ENCODE measurements at places on chromosomes 13 and 19.

DNA sequence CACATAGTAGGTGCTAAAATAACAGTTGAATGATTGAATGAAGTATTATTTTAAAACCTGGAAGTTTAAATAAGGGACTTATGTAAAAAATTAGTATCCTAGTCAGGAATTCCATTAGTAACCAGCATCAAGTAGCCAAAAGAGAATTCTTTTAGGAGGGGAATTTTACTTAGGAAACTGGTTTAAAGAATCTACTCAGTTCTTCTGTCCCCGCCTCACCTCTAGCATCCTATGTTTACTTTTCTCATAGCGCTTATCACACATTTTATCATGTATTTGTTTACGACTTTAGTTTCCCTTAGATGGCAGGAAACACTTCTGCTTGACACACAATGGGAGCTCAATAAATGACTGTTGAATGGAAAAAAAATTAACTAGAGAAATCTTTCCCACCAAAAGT is 229.0 kb downstream of the KLF5 start:
- H3K4me3 ChIP-seq, result no peak overlapping the region
- no peak for DNase-seq
- H3K27ac ChIP-seq, result no peak overlapping the region
- H3K36me3 ChIP-seq, result no peaks in the 10 kb centered on the region
- no peaks in the 10 kb centered on the region for H3K4me1 ChIP-seq

- no peak for DNase-seq
- H3K4me1 ChIP-seq, result peaks cover 11% of the 10 kb centered on the region
- peak overlapping the region; percentile 30 for H3K4me3 ChIP-seq
- no peaks in the 10 kb centered on the region for H3K36me3 ChIP-seq
These were observed 788 bp upstream of the DLEU7 start for GRCh38 chr13:50844084-50844875.

DNA sequence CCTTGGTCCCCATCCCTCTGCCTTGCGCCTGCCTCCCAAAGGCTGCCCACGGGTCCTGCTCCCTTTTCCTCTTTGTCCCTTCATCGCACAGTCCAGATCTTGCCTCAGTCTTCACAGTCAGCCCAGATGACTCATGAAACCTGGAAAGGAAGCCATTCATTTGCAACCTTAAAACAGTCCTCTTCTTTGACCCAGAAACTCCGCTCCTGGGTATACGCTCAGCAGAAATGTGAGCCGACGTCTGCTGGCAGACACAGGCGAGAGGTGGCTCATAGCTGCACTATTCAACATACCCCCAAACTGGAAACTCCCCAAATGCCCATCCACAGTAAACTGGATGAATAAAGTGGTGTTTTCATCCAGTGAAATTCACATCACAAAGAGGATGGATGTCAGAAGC is 13.6 kb upstream of the PEPD start:
- H3K27me3 ChIP-seq, result peaks cover 36% of the 10 kb centered on the region
- no peak overlapping the region for H3K27ac ChIP-seq
- no peaks in the 10 kb centered on the region for H3K36me3 ChIP-seq
- no peak for DNase-seq

- DNase-seq, result no peak
- H3K4me3 ChIP-seq, result no peak overlapping the region
- peaks cover 21% of the 10 kb centered on the region for H3K27me3 ChIP-seq
- H3K36me3 ChIP-seq, result no peaks in the 10 kb centered on the region
These were observed 47.9 kb upstream of the ZNRF4 start for GRCh38 chr19:5407356-5407755.

GRCh38 chr19:40241809-40242384 is 15.4 kb upstream of the CCNP start:
- H3K4me3 ChIP-seq, result no peak overlapping the region
- peaks cover 71% of the 10 kb centered on the region for H3K36me3 ChIP-seq
- H3K27me3 ChIP-seq, result no peaks in the 10 kb centered on the region

Data from activated T-cell treated with anti-CD3 and anti-CD28 coated beads, Interleukin-2, amount 50 U/mL, for 24 hours (primary cell).